ENCODE measurements at places on chromosomes 11 and 22.

DNA sequence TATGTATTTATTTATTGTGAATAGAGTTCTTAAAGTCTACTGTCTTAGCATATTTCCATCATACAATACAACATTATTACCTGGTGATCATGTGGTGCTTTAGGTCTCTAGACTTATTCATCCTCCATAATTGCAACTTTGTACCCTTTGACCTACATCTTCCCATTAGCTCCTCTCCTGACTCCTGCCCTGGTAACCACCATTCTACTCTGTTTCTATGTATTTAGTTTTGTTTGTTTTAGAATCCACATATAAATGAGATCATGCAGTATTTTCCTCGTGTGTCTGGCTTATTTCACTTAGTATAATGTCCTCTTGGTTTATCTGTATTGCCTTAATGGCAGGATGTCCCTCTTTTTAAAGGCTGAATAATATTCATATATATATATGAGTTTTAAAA lies 22.7 kb downstream of the NCAM1 start:
- no peak for DNase-seq

GRCh38 chr11:15532432-15532831 lies 417.7 kb downstream of the INSC start:
- DNase-seq, result no peak

DNA sequence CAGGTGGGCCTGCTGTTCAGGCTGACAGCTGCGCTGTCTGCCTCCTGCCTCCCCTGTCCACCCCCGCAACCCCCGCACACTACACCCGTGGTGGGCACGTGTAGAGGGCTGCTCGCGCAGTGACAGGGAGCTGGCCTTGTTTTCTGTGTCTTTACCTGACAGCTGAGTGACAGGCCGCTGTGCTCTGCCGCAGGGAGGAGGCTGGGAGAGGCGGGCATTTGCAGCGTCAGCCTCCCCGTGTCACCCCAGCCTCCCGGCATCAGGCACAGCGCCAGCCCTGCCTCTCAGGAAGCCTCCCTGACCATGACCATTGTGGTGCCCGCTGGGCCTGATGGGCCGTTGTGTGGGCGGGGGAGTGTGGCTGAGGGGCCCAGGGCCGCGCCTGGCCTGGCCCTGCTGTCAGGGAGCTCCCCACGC lies 32.0 kb upstream of the RELT start:
- DNase-seq, result no peak

GRCh38 chr11:128616161-128616560 lies 28.8 kb upstream of the ETS1 start:
- DNase-seq, result no peak

DNA sequence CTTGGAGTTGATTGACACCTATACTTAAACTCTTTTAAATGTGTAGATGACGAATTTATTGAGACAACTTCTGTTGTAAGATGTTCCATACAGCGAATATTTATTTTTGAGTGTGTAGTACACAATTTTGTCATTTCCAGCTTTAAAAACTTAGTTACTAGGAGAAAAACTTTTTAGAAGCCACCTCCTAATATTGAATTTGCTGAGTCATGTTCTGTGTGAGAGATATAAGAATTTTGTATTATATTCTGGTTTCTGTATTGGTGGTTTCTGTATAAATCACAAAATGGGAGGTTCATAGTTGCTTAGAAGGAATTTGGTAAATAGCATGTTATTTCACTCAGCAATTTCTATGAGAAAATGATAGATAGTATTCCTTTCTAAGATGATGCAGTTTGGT lies 171.3 kb downstream of the WNT11 start:
- DNase-seq, result no peak

GRCh38 chr11:12110714-12111548 lies 541 bp downstream of the MICAL2 start:
- DNase-seq, result no peak

DNA sequence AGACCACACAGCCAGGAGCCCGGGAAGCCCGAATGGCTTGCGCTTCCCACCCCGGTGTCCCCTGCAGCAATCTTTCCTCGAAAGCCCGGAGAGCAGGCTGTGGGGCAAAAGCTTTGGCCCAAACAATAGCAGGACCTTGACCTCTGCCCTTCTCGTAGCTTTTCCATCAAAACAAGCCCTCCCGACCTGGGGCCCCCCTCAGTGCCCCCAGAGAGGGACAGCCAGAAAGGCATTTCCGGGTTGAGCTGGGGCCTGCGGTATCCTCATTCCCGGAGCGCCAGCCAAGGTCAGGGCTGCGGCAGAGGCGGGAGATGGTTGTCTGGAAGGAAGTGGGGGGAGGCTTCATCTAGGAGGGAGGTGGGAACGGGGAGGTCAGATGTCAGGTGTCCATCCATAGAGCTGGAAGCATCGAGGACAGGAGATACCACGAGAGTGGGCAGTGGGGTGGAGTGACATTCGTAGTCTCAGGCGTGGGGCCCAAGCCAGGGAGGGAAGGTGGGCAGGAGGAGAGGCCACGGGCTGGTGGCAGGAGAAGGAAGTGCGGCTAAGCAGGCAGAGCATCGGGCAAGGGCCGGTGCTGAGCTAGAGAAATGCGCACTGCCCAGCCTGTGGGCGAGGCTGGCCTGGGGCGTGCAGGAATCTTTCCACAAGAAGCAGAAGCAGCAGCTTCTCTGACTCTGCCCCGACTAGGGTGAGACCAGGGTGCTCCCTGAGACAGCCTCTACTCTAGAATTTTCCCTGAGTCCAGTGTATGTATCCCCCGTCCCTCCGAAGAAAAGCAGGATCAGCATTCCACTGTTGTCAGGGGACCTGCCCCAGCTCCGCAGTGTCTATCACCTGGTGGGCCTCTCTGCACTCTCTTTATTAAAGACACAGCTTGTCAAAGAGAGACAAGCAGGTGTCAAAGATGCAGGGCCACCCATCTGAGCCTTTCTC lies 14.3 kb downstream of the PDGFB start:
- no peak for DNase-seq
